ENCODE measurements at places on chromosomes 16 and 17. TPM values are rescaled to one million over a fixed set of nuclear protein-coding genes. Genes with fewer than 3 reads are reported as not detected.

DNA sequence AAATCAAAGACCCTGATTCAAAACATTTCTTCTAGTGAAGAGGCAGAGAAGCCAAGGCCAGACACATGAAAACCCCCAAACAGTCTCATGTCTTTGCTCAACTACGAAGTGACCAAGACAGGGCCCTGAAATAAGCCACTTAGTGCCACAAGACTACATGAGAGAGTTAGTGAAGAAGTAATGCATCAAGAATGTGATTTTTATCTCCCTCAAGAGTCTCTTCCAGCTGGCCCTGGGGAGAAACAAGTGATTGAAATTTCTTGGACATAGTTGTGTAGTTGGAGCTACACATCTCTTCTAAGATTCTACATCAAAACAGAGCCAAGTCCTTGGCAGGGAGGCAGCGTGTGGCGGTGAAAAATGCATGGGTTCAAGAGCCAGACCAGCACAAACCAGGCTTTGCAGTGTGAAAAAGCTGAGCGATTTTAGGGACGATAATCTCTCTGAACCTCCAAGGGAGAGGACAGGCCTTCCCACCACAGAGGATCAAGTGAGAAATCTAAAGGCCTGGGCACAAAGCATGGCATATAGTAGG, 30.6 kb downstream of the LYRM1 start:
- no peaks in the 10 kb centered on the region for H3K36me3 ChIP-seq
- no peaks in the 10 kb centered on the region for H3K27me3 ChIP-seq
- DNase-seq, result peak; percentile 54
- H3K4me3 ChIP-seq, result no peak overlapping the region
- no peak overlapping the region for H3K27ac ChIP-seq

DNA sequence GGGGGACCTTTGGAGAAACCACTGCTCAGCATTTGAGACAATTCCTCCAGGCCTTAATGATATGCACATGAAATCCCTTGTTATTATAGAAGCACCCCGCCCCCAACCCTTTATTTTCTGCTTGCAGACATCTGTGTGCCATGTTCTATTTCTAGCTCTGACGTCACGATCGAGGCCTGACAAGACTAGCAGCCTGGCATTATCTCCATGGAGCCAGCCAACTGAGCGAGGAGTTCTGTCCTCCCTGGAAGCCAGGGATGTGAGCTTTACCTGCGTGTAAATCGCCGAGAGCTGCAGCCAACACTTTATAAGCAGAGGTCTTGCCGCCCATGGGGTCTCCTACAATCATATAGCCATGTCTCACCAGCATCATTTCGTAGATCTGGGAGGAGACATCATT, 116.9 kb downstream of the DNAH3 start:
- no peak for DNase-seq

DNA sequence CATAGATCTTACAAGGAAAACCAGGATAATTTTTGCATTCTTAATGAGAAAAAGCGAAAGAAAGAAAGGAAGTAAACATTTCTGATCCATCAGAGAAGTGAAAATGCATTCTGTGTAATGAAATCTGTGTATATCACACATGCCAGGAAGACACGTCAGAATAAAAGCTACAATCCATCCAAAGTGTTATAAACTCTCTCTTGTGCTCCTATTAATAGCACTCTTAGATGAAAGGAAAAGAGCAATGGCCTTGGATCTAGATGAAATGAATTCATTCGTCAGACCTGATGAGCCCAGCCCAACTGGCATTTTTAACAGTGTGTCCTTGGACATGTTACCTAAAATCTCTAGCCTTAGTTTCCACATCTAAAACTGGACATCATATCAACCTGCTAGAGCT, 885.5 kb downstream of the CDH11 start:
- DNase-seq, result peak; percentile 5
- H3K4me3 ChIP-seq, result no peak overlapping the region
- no peaks in the 10 kb centered on the region for H3K36me3 ChIP-seq
- H3K27ac ChIP-seq, result no peak overlapping the region
- no peaks in the 10 kb centered on the region for H3K4me1 ChIP-seq
- H3K27me3 ChIP-seq, result no peaks in the 10 kb centered on the region

GRCh38 chr16:89368604-89369249, 121.6 kb downstream of the ANKRD11 start:
- H3K27ac ChIP-seq, result no peak overlapping the region
- no peak overlapping the region for H3K4me3 ChIP-seq
- peaks cover 22% of the 10 kb centered on the region for H3K4me1 ChIP-seq

DNA sequence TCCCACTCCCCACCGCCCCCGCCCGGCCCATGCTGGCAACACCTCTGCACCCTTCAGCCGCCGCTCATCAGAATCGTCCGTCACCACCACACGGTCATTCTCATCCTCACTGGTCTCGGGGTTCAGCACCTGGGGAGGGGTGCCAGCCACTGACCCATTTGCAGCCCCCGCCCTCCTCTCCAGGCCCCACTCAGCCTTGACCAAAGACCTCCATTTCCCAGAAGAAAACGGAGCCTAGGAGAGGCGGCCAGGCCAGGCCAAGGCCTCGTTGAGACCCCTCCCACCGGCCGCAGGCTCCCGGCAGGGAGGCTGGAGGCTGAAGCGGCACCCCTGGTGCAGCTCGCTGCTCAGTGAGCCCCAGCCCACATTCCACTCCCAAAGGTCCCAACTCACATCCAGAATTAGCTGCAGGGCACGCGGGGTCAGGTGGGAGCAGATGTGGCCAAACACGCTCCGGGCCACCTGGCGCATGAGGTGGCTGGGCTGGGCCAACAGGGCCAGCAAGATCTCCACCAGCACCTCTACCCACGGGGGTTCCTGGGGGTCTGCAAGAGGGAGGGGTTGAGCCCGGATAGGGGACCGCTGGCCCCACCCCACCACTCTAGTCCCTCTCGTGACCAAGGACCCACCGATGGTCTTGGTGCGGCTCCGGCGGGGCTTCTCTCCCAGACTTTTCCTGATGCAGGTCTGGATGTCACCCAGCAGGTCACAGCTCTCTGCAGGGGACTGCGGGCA, 9.8 kb downstream of the MYBBP1A start:
- no peak overlapping the region for H3K4me3 ChIP-seq
- no peak overlapping the region for H3K27ac ChIP-seq
- H3K4me1 ChIP-seq, result no peaks in the 10 kb centered on the region
- peaks cover 28% of the 10 kb centered on the region for H3K36me3 ChIP-seq
- DNase-seq, result no peak

DNA sequence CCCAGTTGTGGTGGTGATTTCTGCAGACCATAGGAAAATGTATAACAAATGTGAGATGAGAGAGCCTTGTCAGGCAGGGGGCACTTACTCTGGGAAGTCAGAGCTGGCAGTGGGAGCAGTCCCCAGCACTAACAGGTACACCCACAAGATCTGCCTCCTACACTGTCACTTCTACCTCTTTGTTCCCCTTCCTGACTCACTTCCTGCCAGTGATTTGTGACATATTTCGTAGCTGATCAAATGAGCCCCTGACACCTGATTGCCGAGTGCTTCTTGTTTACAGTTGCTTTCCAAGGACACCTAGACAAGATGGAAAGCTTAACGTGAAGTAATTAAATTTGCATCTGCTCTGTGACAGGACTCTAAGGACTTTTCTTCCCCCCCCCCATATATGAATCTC, 40.5 kb downstream of the FTO start:
- DNase-seq, result no peak
- H3K27ac ChIP-seq, result no peak overlapping the region
- H3K27me3 ChIP-seq, result no peaks in the 10 kb centered on the region
- H3K36me3 ChIP-seq, result no peaks in the 10 kb centered on the region

GRCh38 chr17:34874478-34874877, 86.8 kb downstream of the CCT6B start:
- no peaks in the 10 kb centered on the region for H3K36me3 ChIP-seq
- H3K27me3 ChIP-seq, result no peaks in the 10 kb centered on the region
- DNase-seq, result no peak
- H3K4me3 ChIP-seq, result no peak overlapping the region
- H3K27ac ChIP-seq, result no peak overlapping the region

- no peaks in the 10 kb centered on the region for H3K27me3 ChIP-seq
- H3K27ac ChIP-seq, result no peak overlapping the region
- no peak overlapping the region for H3K4me3 ChIP-seq
- no peaks in the 10 kb centered on the region for H3K4me1 ChIP-seq
- H3K36me3 ChIP-seq, result no peaks in the 10 kb centered on the region
Observed at GRCh38 chr16:60170196-60170595, 1436.1 kb upstream of the GOT2 start.

- no peak overlapping the region for H3K4me3 ChIP-seq
- no peaks in the 10 kb centered on the region for H3K27me3 ChIP-seq
- peak; percentile 100 for DNase-seq
Observed at GRCh38 chr17:60941028-60941427, 263.4 kb downstream of the BCAS3 start.

DNA sequence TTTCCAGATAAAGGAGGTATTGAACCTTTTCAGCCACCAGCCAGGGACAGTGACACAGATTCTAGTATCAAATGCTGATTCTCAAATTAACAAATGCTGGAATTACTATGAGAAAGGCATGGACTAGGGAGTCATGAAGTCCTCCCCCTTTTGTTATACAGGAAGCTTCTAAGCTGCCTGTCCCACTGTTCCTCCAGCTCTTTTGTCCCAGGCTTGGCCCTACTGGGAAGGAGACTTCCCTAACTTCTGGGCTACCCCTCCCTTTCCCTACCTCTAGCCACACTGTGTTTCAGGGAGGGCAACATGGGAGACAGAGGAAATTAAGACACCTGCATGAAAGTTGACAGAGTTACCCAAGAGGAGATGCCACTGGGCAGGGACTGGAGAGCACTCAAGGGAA, 192.5 kb downstream of the CDH13 start:
- no peak for DNase-seq
- no peaks in the 10 kb centered on the region for H3K27me3 ChIP-seq
- no peak overlapping the region for H3K27ac ChIP-seq

GRCh38 chr16:69724981-69725479, 1.3 kb downstream of the NQO1 start:
- peak overlapping the region; percentile 76 for H3K4me3 ChIP-seq
- no peak for DNase-seq
- H3K27ac ChIP-seq, result peak overlapping the region; percentile 15
- H3K4me1 ChIP-seq, result peaks cover 2% of the 10 kb centered on the region
- peaks cover 2% of the 10 kb centered on the region for H3K36me3 ChIP-seq

DNA sequence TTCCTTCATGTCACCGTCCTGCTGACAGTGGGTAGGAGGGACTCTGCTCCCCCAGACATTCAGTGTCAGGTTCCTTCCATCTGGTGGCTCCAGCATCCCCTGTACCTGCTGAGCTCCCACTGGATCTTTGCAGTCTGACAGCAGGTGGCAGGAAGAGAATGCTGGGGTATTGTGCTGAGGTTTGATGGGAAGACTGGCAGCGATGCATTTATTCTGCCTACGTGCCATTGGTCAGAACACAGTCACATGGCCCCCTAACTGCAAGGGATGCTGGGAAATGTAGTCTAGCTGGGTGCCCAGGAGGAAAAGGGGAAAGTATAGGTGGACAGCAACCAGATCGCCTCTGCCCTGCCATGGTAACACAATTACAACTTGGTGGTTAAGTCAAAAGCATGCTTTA, 44.4 kb downstream of the IRX3 start:
- no peaks in the 10 kb centered on the region for H3K27me3 ChIP-seq
- DNase-seq, result no peak
- no peaks in the 10 kb centered on the region for H3K36me3 ChIP-seq
- H3K27ac ChIP-seq, result no peak overlapping the region
- no peak overlapping the region for H3K4me3 ChIP-seq
- H3K4me1 ChIP-seq, result no peaks in the 10 kb centered on the region

- no peaks in the 10 kb centered on the region for H3K4me1 ChIP-seq
- H3K27ac ChIP-seq, result no peak overlapping the region
- H3K36me3 ChIP-seq, result no peaks in the 10 kb centered on the region
- DNase-seq, result no peak
Observed at GRCh38 chr17:74147056-74147835, 56.2 kb upstream of the RPL38 start.

GRCh38 chr17:17440010-17440843, 36.6 kb upstream of the MED9 start:
- no peak overlapping the region for H3K27ac ChIP-seq
- DNase-seq, result peak; percentile 46
- H3K4me1 ChIP-seq, result peaks cover 15% of the 10 kb centered on the region
- no peaks in the 10 kb centered on the region for H3K27me3 ChIP-seq
- no peaks in the 10 kb centered on the region for H3K36me3 ChIP-seq

DNA sequence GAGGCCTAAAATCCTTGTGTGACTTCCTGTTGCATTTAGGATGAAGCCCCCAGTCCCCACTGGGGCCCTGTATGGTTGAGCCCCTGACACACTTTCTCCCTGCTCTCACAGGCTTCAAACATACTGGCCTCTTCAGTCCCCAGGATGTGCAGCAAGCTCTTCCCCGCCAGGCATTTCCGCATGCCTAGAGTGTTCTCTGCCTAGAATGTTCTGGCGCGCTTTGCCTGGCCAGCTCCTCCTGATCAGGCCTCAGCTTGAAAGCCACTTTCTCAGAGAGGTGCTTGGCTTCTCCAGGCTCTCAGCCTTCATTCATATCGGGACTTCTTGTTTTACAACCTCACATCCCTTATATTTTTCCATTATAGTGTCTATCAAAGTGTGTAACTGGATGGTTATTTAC, 123.7 kb downstream of the SPACA3 start:
- no peak overlapping the region for H3K4me3 ChIP-seq
- no peak for DNase-seq
- no peaks in the 10 kb centered on the region for H3K27me3 ChIP-seq
- no peak overlapping the region for H3K27ac ChIP-seq

DNA sequence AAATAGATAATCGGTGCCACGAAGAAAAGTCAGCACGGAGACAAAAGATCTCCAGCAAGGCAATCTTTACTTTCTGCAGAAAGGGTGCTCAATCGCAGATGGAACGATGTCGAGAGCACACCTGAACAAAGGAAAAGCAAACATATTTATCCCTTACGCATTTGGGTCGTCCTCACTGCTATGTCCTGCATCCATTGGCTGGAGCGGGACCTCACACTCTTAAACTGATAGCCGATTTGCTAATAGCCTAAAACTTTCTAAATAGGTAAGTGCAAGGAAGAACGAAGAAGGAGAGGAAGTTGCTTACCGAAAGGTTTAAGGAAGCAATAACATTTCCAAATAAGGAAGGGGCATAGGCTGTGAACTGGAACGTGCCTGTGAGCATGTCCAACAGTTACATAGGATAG, 1.2 kb upstream of the AKAP10 start:
- H3K4me1 ChIP-seq, result peaks cover 4% of the 10 kb centered on the region
- H3K27me3 ChIP-seq, result no peaks in the 10 kb centered on the region
- no peak overlapping the region for H3K27ac ChIP-seq
- H3K4me3 ChIP-seq, result no peak overlapping the region

DNA sequence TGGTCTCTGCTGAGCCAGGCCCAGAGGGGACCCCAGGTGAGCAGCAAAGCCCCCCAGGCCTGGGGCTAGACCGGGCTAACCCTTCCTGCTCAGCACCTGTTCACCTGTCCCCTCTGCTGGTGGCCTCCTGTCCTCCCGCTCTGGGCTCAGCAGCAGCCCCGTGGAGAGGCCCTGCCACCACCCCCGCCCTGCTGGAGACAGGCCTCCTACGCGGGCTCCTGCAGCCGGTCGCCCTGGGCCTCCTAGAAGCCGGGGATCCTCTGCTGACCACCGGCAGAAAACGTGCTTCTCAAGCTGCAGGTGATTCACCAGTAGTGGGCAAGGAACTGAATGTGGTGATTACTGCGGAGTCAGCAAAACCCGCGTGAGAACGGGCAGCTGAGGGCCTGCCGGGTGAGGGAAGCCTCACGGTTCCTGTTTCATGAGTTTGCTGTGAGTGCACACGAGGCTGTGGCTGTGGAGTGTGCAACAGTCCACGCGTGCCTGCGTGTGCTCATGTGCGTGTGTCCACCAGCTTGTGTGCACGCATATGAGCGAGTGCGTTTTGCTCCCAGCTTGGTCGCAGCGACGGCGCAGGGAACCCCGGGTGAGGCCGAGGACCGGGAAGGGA, 792 bp downstream of the SECTM1 start:
- no peaks in the 10 kb centered on the region for H3K36me3 ChIP-seq
- H3K4me3 ChIP-seq, result peak overlapping the region; percentile 62

The EVI2B gene
- polyA plus RNA-seq, result 0.68 TPM

The VPS35L gene
- polyA plus RNA-seq, result 54.7 TPM

The TMED6 gene
- 0.08 TPM for polyA plus RNA-seq

Measured in fibroblast of lung (primary cell).